ENCODE measurements at places on chromosomes 2 and 18.

GRCh38 chr18:23851470-23852002, 162.3 kb downstream of the LAMA3 start:
- DNase-seq, result no peak

DNA sequence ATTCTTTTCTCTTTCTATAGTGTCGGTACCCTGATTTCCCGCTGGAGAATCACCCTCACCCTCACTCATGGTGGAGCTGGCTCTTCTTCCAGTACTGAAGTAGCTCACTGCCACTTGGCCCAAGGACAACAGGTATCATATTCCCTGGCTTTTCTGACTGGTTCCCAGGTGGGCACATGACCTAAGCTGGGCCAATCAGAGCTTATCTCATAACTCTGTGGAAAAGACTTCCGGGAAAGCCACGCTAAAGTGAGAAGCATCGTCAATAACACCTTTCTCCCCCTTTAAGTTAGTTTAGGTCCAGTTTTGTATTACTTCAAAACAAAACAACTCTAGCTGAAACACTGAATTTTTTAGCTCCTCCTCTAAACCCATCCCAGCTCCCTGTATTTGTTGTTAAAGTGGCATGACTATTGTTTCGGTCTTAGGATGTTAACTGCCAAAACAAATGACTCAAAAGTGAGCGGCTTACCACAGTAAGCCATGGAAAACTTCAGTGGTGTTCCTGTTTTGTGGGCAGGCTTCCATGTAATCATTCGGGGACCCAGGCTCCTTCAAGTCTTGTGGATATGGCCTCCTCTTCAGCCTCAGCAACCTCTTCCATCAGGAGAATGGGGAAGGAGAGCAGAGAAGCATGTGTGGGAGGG, 137.4 kb upstream of the DLX2 start:
- DNase-seq, result no peak

- no peak for DNase-seq
Measured at GRCh38 chr2:170817093-170818035, 677 bp downstream of the GAD1 start.

DNA sequence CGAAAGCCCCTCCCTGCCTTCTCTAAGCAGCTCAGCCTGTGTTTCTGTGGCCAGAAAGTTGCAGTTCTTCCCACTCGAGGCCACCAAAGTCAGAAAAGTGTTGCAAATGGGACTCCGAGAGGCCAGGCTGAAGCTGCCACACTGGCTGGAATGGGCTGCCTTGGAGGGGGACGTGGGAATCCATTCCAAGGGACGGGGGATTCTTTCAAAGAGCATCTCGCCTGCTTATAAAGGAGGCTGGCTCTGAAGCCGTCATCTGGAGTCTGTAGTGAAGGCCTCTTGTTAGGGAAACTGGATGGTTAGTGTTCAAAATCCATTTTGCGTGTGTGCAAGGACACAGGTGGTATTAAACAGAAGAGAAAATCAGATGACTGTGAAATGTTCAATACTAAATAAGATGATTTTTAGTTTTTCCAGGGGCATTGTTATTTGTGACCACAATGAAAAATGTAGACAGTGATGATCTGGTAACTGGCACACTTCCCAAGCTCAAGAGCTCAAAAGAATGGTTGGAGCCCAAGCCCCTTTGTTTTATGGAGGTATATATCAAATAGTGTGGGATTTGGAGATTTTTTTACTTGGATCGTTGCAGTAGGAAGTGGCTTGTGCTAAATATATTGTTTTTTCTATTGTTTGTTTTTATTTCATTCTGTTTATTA, 782 bp downstream of the FAM228B start:
- peak; percentile 55 for DNase-seq

DNA sequence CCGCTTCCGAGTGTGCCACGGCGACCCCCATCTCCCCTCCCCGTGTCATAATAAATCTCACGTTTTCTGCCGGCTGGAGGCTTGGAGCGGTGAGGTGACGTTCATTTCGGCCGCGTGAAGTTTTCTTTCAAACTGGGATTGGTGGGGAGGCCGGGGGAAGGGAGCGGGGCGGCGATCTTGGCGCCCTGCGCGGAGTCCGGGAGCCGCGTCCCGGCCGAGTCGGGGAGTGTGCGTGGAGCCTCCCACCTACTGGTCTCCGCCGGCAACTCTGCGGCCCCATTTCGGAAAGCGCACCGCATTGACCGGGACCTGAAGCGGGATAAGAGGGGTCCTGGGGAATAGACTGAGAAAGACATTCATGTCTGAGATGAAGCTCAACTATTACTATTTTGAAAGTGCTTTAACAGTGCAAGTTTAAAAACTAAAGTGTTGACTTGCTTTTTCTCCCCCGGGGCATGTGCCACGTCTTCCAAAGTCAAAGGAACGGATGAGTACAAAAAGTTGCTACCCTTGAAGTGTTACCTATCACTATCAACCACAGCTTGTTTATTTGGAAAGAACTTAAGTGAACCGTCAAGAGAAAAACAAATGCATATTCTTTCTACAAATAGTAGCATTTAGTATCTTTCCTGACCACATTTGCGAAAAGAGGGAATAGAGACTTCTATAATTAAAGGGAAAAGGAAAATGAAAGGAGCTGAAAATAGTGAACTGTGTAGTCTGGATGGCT, 818 bp upstream of the IKZF2 start:
- DNase-seq, result peak; percentile 56

DNA sequence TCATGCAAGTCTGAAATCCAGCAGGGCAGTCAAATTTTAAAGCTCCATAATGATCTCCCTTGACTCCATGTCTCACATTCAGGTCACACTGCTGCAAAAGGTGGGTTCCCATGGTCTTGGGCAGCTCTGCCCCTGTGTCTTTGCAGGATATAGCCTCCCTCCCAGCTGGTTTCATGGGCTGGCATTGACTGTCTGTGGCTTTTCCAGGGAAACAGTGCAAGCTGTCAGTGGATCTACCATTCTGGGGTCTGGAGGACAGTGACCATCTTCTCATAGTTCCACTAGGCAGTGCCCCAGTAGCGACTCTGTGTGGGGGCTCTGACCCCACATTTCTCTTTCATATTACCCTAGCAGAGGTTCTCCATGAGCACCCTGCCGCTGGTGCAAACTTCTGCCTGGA, 220.6 kb upstream of the COPS8 start:
- DNase-seq, result no peak

DNA sequence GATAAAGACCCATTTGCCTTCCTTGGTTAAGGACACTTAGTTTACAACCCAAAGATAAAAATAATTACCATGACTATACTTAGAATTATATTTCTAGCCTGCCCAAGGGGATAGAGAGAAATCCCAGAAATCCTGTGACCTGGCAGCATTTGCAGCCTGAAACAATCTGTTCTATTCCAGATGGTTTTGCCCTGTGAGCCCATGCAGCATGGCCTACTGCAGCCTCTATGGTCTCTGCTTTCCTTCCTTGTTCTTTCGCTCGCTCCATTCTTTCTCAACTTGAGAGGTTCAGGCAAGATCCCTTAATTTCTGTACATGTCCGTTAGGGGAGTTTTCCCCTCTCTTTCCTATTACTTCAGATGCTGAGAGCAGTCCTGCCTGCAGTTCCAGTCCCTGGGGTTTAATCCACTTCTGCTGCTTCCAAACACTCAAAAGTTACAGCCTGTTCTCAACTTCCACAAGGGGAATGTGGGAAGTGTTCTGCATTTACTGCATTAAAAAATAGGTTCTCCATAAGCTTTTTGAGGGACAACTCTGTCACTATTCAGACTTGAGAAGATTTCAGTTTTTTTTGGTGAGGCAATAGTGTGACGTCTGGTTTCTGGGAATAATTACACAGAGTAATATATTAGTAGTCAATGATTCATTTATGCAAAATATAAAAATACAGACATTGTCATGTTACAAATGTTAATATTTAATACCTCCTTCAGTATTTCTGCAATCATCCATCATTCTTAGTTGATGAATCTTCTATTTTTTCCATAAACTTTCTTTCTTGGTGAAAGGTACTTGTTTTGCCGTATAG, 80.3 kb downstream of the CDCA7 start:
- DNase-seq, result no peak

DNA sequence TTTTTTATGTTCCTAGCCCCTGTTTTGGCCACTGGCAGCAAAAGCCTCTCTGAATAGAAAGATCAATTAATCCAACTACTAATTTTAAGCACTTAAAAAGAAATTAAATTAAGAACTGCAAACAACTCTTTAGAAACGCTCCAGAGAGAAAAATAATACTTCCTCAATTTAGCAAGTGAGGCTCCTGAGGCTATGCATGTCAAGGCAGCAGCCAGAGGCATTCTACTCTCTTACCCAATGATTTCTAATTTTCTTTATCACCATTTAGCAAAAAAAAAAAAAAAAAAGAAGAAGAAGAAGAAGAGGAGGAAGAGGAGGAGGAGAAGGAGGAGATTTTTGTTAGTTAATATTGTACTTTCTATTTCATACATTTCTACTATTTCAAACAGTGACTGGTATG, 68.5 kb downstream of the TMEM237 start:
- DNase-seq, result no peak

DNA sequence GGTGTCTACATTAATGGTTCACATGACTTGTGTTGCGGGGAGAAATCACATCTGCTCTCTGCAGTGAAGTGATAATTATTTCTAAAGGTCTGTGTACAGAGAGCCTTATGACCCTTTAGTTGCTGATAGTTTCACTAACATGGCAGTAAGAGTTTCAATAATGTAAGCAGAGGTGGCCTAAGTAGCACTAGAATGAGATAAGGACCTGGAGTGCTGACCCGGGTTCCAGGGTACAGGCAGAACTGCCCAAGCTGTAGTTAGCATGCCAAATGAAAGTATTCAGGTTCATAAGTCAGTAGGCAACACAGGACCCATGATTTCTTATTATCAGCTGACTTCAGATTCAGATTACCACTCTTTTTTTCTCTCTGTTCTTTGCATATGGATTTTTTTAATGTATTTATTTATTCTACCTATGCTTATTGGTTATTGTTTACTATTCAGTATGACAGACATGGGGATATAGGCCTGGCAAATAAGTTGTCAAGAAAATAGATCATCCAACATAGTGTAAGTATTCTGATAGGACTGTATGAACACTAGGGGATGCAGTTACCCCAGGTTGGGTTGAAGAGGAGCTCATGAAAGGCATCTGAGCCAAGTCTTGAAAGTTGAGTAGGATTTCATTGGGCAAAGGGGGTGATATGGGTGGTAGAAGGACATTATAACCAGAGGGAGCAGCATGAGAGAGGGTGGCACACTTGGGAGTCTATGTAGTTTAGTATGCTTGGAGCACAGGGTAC, 105.2 kb downstream of the CCDC85A start:
- DNase-seq, result no peak

DNA sequence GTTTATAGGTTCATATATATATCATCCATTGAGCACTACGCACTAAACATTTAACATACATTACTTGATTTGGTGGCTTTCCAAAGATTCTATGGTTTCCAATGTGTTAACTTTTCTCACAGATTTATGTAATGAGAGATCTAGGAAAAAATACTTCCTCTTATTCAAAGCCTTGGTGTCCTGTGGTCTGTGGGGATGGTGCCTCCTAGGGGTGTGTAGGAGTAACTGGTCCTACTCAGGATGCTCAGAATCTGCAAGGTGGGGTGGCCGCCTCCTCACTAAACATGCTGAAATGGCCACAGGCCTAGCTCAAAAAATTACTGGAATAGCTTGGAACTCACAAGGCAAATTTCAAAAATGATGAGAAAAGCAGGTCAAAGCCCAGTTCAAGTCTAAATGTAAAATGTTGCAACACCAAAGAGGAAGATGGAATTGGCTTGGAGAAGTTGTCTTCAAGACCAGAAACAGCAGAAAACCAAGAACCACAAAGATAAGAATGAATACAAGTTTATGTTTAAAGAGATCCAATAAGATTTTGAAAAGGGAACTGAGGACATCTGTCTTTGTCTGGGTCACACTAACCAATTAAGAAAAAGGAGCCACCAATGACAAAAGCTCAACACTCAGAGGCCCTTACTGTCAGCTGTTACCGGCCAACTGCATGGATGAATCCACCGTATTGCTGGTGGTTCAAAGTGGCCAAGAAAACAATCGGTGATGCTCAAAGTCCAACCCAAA, 11.5 kb downstream of the GPR55 start:
- no peak for DNase-seq

DNA sequence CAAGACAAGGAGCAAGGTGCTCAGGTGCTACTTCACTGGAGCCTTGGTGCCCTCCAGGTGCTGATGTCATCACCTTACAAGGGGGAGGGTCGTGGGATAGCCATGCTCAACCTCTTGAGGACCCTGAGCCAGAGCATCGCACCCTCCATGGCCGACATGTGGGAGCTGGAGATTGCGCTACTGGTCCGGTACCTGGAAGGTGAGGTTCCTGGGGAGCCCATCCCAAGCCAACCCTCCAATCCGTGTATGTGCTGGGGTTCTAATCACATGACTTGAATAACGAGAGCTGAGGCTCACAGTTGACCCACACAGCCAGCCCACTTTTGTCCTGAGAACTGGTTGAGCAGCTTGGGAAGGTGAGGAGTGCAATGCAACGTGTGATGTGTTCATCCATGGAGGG, 25.9 kb downstream of the MROH2A start:
- DNase-seq, result no peak
